ENCODE measurements at places on chromosomes 1 and 21.
A peak's percentile ranks its signal among the peaks of the same experiment; 100 is the strongest.

- no peak for DNase-seq
These were observed 29.2 kb downstream of the CASZ1 start for GRCh38 chr1:10767282-10767681.

GRCh38 chr1:50420689-50421365 lies 2.4 kb downstream of the DMRTA2 start:
- DNase-seq: no peak

- no peak for DNase-seq
These were observed 70.2 kb downstream of the EDEM3 start for GRCh38 chr1:184684285-184685074.

DNA sequence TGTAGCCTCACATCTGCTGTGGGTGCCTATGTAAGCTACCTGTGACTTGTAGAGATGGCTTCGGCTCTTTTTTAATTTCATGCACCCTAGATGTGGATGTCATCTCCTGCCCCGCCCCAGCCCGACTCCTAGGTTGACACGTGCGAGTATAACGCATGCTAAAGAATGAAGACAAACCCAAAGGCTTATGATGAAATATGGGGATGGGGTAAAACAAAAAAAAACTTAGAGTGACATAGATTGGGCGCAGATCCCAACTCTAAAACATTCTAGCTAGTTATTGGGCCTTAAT lies 613 bp upstream of the ERO1B start:
- DNase-seq: no peak

- no peak for DNase-seq
These were observed 14.6 kb upstream of the RC3H1 start for GRCh38 chr1:174036798-174037197.

DNA sequence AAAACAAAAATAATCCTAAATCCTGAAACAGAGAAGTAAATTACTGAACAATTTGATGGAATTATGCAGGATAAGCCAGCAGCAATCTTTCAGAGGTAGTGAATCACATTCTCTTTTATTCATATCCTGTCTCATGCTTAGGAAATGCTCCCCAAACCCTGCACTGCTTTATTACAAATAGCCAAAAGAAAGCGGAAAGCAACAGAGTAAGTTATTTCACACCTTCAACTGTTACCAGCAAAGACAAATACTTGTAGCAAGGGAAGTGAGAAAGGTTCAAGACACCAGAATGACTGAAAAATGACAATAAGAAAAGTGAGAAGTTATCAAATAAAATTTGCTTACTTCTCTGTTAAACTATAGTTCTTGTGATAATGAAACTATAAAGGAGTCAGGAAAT lies 6.2 kb downstream of the ZRANB2 start:
- no peak for DNase-seq

GRCh38 chr1:20343149-20343937 lies 52.7 kb downstream of the VWA5B1 start:
- DNase-seq: no peak

- no peak for DNase-seq
These were observed 1.1 kb upstream of the FABP3 start for GRCh38 chr1:31373897-31374486.

DNA sequence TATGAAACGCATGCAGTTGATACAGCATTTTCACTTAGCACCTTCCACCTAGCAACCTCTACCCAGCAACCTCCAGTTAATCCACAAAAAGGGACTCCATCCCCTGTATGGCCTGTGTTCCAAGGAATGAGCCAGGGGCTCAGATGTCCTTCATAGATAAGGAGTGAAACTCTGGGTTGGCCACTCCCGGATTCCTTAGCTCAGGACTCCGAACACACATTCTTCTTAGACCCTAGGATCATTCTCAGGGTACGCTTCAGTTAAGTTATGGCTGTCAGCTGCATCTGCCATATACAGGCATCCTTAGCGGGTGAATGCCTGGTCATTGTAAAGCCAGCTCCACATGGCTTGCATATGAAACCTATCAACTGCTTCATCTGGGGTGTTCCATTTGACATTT lies 15.9 kb upstream of the IFI6 start:
- no peak for DNase-seq

DNA sequence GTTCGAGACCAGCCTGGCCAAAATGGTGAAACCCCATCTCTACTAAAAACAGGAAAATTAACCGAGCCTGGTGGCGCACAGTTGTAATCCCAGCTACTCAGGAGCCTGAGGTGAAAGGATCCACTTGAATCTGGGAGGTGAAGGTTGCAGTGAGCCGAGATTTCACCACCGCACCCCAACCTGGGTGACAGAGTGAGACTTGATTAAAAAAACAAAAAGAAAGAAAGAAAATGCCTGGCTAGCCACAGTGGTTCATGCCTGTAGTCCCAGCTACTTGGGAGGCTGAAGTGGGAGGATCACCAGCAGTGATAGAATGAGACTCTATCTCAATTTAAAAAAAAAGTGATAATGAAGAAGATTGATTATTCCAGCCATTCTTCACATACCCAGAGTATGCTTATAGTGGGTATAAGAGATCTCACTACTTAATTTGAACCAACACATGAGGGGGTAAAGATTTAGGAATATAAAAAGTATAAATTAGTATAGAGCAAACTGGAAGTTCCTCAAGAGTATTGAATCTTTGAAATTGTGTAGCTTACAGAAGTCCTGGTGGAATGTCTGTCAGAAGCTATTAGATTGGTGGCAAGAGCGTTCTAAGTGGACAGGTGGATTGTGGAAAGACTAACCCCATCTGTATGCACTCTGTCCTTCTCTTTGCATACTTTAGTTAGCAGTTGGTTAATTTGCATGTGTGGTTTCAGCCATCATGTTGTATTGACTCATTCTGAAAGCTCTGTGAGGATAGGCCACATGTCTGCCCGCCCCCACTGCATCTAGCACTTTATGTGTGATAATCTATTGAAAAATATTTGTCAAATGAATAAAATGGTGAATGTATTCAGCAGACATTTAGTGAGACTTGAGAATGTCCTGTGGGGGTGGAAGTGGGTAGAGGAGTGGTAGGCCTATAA lies 25.0 kb downstream of the RLF start:
- DNase-seq: peak; percentile 56

DNA sequence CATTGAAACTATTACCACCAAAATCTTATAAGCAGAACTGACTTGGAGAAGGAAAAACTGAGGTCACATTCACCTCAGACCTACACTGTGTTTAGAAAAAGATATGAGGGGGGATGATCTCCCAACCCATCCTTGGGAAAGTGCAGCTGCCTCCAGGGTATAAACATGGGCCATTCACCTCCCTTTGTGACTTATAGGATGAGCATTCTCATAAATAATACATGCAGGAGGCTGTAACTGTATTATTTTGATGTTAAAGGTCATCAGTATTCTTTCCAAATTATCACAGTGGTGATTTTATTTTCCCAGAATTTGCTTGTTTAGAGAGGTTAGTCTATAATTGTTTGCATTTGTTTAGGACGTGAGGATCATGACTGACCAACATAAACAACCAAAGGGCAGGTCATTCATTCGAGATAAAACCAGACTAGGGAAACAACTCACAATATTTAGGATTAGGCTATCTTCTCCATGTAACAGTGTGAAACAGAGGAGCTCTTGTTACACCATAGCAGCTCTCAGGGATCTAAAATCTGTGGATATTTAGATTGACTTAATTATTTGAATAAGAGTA lies 109.2 kb upstream of the NR5A2 start:
- no peak for DNase-seq

DNA sequence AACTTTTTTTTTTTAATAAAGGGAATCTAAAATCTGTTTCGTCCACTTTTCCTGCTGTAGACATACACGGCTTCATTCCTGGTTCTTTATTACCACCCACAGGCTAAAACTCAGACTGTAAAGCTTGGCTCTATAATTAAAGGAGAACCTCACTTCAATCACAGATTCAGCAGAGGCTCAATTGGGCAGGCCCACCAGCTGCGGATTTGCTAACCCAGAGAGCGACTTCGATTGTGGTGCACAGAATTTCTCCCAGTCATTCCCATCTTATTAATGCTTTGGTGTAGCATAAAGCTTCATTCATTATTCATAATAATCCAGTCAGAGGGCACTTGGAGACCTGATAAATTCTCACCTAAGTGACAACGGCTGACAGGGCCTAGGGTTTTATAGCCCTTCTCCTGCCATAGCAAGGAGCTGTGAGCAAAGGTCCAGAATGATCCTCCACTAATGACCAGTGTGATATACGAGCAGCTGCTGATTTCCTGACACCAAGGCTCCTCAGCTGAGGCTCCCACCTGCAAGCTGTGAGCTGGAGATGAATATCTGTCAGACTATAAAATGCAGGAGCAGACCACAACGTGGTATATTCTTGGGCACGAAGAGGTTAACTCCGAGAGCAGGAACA lies 149.0 kb downstream of the ATP6V1G3 start:
- DNase-seq: no peak

DNA sequence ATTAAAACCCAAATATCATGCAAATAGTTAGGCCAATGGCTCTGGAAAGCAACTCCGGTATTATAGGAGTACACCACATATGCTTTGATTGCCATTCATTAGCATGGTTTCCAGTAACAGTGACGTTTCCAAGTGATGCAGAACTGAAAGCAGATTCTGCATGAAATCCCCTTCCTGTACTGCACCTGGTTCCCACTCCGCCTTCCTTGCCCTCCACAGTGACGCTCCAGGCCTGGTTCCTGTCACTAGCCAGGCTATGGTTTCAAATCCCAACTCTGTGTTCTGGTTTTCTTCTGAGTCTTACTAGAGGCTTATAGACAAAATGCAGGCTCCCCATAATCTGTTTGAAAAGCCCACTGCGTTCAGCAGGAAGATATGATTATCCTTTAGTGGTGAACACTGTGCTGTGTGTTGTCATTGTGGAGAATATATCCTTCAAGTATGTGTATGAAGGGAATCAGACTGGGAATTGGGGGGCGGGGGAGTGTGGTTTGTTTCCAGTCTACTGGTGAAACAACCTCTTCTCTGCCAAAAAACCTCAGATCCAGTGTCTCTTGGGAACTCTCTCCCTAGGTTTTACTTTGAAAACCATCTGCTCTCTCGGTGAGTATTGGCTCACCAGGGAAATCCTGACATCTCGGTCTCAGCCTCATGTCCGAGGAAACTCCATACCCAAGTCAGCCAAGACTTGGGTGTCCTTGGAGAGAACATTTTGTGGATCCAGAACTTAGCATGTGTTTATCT lies 78.7 kb downstream of the TYW3 start:
- no peak for DNase-seq

- DNase-seq: no peak
These were observed 77.9 kb downstream of the OMA1 start for GRCh38 chr1:58468612-58469011.

DNA sequence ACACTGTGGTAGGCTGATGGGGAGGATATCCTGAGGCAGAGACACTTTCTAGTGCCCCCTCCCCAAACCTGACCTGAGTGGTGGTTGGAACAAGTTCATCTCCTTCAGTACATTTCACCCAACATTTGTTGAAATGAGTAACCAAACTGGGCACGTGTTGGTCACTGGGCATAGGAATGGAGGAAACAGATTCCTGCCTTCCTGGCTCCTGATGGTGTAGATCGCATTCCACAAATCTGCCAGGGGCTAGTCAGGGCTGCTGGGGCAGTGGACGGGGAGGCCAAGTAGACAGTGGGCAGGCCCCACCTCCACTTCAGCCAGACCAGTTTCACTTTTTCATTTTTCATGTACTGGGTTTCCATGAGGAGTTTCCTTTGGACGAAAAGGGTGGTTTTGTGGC lies 16.5 kb upstream of the ALX3 start:
- DNase-seq: no peak

DNA sequence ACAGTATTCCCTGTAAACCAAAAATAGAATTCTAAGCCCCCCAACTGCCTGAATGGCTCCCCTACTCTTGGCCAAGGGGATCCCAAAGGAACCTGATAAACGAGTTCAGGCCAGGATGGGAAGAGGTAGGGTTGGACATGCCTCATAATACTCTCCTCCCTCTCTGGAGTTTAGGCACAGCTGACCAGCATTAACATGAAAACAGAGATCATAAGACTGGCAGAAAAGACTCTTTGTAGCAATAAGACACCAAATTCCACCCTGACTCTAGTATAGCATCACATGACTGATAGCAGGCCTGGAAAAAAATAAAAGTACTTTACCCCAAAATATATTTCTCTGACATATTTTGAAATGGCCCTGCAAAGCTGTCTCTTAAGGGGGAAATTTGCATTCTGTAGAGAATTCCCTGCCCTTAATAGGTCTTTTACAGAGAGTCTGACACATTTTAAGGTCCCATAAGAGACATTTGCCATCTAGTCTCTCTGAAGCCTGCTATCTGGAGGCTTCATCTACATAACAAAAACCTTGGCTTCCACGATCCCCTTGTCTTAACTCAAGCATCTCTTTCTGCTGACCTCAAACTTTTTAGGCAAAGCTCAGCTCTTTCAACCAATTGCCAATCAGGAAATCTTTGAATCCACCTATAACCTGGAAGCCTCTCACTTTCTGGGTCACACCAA lies 55.9 kb downstream of the SIK1 start:
- DNase-seq: no peak

DNA sequence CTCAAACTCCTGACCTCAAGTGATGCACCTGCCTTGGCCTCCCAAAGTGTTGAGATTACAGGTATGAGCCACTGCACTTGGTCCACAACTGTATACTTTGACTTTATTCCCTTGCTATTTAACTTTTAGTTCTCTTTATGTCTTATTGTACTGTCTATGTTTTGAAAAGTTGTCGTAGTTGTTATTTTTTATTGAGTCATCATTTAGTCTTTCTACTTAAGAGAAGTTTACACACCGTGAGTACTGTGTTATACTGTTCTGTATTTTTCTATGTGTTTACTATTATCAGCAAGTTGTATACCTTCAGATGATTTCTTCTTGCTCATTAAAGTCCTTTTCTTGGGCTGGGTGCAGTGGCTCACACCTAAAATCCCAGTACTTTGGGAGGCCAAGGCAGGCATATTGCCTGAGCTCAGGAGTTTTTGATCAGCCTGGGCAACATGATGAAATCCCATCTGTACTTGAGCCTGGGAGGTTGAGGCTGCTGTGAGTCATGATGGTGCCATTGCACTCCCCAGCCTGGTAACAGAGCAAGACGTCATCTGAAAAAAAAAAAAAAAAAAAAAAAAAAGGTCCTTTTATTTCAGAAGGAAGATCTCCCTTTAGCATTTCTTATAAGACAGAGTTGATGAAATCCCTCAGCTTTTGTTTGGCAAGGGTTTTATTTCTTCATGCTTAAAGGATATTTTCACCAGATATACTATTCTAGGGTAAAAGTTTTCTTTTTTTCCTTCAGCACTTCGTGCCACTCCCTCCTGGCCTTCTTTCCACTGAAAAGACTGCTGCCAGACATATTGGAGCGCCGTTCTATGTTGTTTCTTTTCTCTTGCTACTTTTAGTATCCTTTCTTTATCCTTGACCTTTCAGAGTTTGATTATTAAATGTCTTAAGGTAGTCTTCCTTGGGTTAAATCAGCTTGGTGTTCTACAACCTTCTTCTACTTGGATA lies 47.6 kb downstream of the TNFSF18 start:
- DNase-seq: peak; percentile 40

Data from AG04449 (cell line).